Amniotic epithelial cell (primary cell): ENCODE measurements at places on chromosomes 2 and 18.

GRCh38 chr2:127389778-127390435 is 2.1 kb upstream of the MAP3K2 start:
- no peak for DNase-seq

DNA sequence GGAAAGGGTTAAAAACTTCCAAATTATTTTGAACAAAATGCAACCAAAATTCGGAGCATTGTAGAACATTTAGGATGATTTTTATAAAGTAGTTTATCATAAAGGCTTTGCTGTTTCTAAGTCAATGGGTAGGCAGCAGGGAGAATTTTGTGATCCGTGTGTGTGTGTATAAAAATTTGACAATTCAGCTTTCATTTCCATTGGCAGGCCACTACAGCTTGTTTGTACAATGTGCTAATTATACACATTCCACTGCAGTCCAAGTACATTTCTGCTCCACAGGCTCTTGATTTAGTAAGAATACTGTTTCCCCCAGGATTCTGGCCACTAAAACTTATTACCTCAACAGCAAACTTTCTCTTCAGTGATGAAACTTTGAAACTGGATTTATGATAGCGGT is 71.8 kb upstream of the LTBP1 start:
- no peak for DNase-seq

- no peak for DNase-seq
These were observed 150.3 kb downstream of the TFCP2L1 start for GRCh38 chr2:121134728-121135127.

DNA sequence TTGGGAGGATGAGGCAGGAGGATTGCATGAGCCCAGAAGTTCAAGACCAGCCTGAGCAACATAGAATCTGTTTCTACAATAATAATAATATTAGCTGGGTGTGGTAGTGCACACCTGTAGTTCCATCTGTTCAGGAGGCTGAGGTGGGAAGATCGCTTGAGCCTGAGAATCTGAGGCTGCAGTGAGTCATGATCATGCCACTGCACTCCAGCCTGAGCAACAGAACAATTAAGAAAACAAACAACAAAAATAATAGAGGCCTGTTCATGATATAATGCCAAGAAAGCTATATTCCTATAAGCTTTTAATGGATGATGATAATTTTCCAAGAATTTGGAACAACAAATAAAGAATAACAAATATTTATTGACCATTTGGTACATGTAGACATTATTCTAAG is 6.9 kb upstream of the CCBE1 start:
- no peak for DNase-seq

DNA sequence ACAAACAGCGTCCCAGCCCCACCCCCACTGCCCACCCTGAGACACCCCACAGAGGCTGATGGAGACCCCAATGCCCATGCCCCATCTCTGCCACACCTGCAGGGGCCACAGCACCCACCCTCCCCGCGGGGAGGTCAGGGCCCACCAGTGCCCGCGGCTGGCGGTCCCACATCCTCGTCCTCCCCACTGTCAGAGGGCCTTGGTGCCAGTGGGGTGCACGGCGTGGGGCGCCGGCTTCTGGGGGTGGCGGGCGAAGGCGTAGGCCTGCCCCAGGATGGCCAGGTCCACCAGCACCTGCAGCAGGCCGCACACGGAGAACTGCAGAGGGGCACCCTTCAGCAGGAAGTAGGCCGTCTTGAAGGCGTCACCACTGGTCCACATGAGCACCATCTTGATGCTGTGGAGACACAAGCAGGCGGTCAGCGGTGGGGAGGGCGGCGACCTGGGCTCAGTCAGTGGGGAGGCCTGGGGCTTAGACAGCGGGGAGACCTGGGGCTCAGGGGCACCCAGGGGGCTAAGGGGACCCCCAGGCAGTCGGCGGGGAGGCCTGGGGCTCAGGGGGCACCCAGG is 47.6 kb downstream of the SLC66A2 start:
- DNase-seq, result no peak

DNA sequence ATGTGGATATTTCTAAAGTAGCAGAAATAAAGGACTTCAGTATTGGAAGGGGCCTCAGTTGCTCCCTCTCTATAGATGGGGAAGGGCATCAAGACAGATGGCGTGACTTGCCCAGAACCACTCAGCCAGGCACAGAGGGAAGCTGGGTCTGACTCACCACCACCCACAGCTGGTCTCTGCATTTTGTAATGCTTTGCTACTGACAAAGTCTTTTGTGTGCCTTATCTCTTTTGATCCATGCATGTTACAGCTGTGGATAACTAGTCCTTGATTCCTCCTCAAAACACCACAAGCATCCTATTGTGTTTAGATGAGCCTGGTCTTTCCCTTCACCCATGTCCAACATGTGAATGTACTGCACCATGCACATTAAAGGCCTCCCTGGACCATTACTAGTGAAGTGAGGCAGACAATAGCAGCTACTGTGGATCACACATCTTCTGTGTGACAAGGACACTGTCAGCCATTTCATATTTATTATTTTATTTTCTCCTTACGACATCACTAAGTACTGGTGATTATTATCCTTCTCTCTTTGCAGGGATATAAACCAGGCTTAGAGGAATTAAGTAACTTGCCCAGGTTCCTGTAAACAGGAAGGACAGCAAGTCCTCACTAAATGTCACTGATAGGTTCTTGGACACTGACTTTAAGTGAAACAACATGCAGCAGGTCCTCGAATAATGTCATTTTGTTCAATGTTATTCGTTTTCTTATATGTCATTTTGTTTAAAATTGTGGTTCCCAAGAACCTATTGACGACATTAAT is 29.6 kb upstream of the IL37 start:
- peak; percentile 95 for DNase-seq

DNA sequence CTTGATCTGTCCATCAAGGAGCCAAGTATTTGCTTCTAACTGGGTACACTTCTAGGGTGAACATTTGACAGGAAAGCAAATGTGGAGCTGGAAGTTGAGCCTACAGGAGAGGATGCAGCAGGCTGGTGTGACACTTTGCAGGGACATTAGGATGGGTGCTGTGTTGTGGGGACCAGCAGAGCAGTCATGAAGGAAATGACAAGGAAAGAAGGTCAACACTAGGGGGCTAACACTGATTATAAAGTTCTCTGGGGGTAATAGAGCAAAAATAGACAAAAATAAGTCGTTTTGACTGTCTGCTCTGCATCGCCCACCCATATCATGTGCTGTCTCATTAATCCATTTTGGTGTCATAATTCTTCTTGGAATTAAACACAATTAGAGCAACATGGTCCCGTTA is 652.4 kb downstream of the STK39 start:
- DNase-seq, result no peak

- DNase-seq, result no peak
These were observed 36.9 kb upstream of the LBH start for GRCh38 chr2:30194421-30194820.

- DNase-seq, result no peak
These were observed 3.7 kb upstream of the ZEB2 start for GRCh38 chr2:144523596-144524117.

GRCh38 chr2:232478571-232479340 is 8.9 kb downstream of the ECEL1 start:
- no peak for DNase-seq

DNA sequence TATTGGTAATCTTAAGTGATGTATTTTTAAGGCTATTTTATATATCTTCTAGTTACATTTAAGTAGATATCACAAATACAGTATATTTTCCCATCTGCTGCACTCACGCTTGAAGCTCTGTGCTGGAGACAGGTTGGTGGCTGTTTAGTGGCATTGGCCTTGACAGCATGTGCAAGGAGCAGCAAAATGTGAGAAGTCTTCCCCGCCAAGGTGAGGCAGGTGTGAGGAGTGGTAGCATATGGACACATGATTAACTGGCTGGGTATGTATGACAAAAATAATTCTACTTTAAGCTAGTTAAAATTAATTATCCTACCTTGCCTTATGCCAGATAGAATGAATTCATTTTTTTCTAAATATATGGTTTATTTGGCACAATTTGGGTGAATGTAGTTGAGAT is 117.2 kb downstream of the CCDC102B start:
- DNase-seq, result no peak

DNA sequence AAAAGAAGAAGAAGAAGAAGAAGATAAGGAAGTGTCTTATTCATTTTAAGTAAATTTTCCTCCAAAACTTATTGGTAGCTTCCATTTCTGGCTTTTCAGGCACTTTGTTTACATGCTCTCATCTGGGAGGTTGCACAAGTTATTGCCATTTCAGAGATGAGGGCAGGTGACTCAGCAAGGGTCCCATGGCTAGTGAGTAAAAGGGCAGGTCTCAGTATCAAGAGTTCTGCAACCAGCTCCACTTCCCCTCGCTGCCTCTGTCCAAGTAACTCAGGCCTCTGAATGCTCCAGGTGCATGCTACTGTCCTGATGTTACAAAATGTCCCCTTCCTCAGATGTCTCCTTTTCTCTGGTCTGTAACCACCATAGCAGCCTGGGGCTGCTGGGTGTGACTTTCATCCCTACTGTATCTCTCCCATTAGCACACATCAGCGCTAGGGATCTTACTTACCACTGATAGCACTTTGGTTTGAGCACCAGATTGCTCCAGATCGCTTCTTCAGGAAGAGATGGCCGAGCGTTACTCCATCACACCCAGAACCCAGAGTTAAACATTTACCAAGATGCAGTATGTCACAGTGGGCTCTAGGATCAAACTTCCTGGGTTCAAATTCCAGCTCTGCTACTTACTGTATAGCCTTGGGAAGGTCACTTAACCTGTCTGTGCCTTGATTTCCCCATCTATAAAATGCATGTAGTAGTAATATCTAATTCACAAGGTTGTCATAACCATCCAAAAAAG is 57.4 kb upstream of the LAPTM4A start:
- peak; percentile 70 for DNase-seq

DNA sequence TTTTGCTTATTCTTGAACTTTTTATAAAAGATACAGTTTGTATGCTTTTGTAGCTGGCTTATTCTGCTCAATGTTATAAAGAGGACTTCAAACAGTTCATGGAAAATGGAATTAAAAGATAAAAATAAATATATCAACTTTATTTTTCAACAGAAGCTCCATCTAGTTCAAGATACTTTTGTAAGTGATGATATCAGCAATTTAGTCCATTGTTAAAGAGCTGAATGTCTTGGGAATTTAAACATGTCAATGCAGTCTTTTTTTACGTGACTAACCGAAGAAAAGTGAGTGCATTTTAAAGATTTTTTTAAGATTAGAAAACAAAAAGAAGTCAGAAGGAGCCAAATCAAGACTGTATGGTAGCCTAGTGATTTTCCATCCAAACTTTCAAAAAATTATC is 85.4 kb upstream of the CHST9 start:
- DNase-seq, result no peak

DNA sequence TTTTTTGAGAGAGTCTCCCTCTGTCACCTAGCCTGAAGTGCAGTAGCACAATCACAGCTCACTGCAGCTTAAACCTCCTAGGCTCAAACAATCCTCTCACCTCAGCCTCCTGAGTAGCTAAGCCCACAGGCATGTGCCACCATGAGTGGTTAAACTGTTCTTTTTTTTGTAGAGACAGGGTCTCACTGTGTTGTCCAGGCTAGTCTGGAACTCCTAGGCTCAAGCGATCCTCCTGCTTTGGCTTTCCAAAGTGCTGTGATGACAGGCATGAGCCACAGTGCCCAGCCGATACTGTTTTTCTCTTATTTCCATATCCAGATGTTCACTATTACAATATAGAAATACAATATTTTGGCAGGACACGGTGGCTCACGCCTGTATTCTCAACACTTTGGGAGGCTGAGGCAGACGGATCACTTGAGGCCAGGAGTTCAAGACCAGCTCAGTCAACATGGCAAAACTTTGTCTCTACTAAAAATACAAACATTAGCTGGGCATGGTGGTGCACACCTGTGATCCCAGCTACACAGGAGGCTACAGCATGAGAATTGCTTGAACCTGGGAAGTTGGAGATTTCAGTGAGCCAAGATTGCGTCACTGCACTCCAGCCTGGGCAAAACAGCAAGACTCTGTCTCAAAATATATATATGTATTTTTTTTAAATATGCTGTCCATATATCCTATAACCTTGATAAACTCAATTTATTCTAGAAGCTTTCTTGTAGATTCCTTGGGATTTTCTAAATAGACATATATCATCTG is 24.7 kb downstream of the WDR33 start:
- no peak for DNase-seq

DNA sequence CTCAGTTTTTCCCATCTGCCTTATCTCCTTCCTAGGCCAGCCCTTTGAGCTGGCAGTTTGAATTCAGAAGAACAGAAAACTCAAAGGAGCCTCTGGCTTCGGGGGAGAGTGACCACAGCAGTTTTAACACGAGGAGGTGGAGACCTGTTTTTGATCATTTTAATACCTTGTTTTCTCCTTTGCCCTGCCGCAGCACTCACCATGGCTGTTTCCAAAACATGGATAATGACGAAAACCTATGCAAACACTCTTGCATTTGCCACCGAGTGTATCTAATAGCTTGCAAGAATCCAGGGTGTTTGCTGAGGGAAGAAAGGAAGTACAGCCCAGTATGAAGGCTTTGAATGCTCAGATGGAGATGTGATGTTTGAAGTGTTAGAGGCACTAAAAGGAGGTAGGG is 167.1 kb downstream of the PRKCE start:
- no peak for DNase-seq

GRCh38 chr2:236847538-236848263 is 238.0 kb upstream of the COPS8 start:
- no peak for DNase-seq

DNA sequence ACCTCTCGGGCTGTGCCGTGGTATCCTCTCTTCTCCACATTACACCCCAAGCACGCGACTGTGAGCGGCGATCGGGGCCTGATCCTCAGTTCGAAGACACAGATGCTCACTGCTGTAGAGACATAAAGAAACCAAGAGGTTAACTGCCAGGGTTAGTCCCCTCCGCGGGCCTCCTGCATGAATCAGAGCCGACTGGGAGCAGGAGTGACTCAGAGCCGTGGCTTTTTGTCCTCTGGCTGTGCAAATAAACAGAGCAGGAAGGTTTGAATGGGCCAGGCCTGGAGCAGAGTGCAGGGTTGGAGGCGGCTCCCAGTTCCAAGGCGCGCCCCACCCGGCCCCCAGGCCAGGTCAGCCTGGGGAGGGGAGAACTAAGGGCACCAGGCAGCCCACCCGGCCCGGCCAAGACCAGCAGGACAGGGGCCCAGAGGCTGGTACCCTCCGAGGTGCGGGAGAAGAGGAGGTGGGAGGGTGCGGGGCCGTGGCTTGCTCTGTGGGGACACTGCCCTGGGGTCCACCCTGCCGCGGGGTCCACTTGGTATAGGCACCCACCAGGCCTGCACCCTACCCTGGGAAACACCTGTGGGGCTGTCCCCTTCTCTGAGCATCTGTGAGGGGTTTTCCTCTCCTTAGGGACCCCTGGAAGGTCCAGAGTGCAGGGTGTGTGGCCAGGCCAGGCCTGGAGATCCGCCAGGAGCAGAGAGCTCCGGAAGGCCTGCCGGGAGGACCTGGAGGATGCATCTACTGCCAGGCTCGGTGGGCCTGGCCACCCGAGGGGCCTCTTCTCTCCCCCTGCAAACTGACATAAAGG is 16.5 kb downstream of the TWIST2 start:
- DNase-seq, result peak; percentile 98

DNA sequence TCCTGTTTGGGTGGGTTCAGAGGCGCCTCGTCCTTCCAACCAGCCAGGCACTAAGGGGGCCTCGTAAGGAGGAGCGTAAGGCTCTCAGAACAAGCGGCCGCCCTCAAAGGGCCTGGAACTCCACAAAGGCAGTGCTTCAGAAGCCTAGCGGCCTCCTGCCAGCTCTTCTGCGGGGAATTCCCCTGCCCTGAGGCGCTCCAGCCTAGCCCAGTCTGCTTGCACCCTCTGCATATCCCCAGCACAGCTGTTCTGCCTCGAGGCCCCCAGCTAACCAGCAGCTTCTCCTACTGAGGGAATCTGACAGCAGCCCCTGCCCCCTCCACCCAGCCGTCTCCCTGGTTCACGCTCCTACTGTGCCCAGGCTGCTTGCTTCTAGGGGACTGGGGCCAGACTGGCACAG is 265.9 kb downstream of the TFCP2L1 start:
- DNase-seq, result no peak
